Lower lobe of right lung (tissue), 2 donors: ENCODE measurements at places on chromosomes 12 and 14.
A peak's percentile ranks its signal among the peaks of the same experiment; 100 is the strongest.

DNA sequence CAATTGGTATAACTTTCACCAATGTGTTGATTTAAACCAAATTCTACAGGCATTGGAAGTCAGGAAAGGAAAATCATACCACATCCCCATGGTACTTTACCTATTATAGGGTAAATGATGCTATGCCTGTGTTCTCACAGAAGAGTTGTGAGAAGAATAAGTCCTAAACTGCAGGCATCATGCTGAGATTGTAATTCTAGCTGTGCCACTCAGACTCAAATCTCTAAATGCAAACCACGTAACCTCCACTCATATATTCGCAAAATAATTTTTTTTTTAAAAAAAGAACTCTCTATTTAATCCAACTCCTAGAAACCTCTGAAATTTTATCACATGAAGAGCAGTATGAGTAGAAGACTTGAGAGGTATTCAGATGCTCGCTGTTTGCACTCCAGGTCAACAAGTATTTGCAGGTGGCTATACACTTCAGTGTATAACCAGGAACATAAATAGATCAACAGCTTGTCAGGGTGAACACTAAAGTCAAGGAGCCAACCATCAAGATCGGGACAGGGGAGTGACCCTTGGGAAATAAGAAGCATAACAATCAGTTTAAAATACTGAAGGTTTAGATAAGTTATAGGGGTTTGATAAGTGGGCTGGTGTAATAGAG, 110.1 kb downstream of the SLC25A21 start:
- DNase-seq = no peak

- DNase-seq = no peak
Observed at GRCh38 chr12:68445824-68446223, 113.7 kb upstream of the MDM1 start.

DNA sequence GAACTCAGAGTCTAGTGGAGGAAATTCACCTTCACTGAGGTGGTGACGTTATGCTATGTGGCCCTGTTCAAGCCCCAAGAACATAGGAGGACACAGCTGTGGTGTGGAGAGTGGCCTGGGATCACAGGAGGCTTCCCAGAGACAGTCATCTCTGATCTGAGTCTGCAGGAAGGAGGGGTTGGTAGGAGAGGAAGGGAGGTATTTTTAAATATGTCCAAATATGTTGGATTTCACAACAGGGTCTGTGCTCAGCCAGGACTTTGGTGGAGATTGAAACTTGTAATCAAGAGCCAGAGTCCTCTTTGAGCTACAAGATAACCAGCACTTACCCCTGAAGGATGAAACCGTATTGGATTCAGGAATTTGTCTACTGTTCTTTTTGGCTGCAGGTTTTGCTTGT, 26.4 kb upstream of the MED13L start:
- DNase-seq = no peak

GRCh38 chr14:34460841-34461240, 1.2 kb downstream of the SPTSSA start:
- no peak for DNase-seq

GRCh38 chr12:62995097-62995496, 60.1 kb upstream of the PPM1H start:
- no peak for DNase-seq

DNA sequence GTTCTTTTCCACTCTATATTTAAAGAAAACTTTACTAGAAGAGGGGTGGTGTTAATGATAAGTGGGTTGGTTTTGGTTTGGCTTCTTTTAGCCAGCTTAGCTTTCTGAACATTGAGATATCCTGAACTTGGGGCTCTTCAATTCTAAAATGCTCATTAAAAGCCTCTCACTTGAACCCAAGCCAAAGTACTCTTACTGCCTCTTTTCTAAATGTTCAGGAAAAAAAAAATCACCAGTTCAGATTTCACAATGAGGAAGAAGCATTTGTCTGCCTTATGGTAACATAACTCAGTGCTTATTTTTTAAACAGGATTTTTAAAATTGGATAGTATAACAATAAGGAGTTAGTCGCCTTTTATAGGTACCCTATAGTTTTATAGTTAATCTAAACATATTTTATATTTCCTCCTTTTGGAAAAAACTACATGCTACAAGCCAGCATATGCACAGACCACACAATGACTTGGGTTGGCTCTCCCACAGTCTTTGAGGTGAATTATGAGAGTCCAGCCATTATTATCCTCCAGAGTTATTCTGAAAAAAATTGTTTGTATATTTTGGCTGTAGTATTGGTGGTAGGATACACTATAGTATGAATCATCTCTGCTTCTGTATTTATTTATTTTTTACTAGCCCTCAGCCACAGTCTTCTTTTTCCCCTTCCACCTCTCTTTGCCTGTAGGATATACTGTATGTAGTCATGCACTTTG, 195.5 kb upstream of the TMPO start:
- DNase-seq = no peak

- no peak for DNase-seq
Observed at GRCh38 chr12:113057565-113058485, 1.3 kb downstream of the DTX1 start.

- DNase-seq = no peak
Observed at GRCh38 chr12:58309806-58310205, 368.4 kb downstream of the ATP23 start.

GRCh38 chr12:115572440-115572839, 705.1 kb downstream of the MED13L start:
- DNase-seq = no peak

GRCh38 chr12:60872219-60872618, 1276.4 kb downstream of the SLC16A7 start:
- peak; percentile 39 for DNase-seq

- DNase-seq = no peak
Observed at GRCh38 chr12:2320841-2321240, 268.1 kb downstream of the CACNA1C start.

- no peak for DNase-seq
Observed at GRCh38 chr14:80003138-80003537, 208.2 kb downstream of the DIO2 start.

GRCh38 chr14:47438650-47439140, 236.7 kb downstream of the MDGA2 start:
- DNase-seq = no peak

DNA sequence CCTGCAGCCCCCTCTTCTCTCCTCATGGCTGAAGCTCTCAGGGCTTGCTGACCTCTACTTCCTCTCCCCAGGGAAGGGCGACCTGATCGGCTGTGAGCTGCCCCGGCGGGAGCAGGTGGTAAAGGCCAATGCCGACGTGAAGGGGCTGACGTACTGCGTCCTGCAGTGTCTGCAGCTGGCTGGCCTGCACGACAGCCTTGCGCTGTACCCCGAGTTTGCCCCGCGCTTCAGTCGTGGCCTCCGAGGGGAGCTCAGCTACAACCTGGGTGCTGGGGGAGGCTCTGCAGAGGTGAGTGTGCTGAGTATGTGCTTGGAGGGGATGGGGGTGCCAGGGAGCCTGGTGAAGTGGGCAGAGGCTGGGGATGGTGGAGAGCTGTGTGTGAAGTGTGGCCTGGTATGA, 13.7 kb downstream of the MCRS1 start:
- no peak for DNase-seq

DNA sequence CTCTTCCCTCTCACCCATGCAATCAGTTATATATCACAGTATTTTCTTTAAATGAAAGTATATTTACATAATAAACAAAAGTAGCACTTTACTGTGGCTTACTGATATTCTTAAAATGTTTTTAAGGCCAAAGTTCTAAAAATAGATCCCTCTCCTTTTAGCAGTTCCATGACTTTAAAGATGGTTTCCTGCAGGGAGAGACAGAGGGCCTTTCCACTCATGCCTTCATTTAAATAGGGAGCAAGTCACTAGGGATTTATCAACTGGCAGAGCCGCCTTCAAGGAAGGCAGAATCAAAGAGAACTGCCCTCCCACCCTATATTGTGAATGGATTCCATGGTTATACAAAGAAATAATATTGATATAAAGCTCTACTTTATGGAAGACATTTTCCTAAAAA, 55.5 kb downstream of the DUSP16 start:
- no peak for DNase-seq

- no peak for DNase-seq
Observed at GRCh38 chr12:44088647-44089046, 252.8 kb downstream of the TMEM117 start.

- no peak for DNase-seq
Observed at GRCh38 chr12:26197832-26198231, 2.5 kb downstream of the SSPN start.

DNA sequence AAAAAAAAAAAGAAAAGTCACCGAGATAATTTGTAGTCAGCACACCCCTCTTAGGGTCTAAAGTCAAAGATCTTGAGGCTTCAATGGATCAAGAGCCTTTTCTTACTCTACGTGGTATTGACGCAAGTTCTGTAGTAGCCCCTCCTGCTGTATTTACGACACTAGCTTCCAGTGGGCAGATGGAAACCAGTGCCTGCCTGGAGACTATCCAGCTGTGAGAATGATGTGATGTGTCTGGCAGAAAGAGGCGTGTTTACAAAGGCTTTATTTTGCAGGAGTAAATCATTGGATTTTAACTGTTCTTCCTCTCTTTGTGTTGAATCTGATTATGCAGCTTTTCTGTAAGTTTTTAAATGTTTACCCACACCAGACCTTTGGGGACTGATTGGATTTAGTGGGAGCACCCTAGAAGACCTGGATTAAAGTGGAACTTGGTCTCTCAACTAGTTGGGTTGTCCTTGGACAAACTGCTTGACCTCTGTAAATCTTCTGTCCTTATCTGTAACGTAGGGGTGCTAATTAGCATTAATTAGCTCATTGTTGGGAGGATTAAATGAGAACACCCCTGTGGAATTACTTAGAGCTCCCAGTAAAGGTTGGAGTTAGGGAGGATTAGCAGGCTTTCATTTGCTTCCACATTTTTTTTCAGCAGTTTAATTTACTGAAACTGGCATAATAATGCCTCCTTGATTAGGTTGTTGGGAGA, 72.4 kb downstream of the RASSF3 start:
- no peak for DNase-seq

DNA sequence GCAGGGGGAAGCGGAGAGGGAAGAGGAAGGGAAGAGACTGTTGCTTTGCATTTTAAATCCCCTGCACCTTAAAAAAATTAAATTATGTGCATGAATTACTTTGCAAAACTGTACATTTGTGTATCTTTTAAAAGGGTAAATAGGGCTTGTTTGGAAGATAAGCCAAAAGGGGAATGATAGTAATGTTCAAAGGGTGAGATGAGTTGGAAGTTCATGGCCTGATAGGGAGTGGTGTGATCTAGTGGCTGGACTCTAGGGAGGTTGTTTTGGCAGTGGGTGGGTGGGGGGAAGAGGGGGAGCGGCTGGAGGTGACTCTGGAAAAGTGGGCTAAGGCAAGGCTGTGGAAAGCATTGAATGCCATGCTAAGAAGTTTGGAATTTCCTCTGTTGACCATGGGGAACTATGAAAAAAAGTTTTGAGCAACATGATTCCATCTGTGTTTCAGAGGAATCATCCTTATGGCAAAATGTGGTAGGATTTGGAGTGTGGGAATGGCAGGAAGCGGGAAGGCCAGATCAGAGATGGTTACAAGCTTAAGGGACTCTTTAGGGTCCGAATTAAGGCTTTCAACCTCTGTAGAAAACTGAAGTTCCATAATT, 25.5 kb upstream of the EMP1 start:
- no peak for DNase-seq

DNA sequence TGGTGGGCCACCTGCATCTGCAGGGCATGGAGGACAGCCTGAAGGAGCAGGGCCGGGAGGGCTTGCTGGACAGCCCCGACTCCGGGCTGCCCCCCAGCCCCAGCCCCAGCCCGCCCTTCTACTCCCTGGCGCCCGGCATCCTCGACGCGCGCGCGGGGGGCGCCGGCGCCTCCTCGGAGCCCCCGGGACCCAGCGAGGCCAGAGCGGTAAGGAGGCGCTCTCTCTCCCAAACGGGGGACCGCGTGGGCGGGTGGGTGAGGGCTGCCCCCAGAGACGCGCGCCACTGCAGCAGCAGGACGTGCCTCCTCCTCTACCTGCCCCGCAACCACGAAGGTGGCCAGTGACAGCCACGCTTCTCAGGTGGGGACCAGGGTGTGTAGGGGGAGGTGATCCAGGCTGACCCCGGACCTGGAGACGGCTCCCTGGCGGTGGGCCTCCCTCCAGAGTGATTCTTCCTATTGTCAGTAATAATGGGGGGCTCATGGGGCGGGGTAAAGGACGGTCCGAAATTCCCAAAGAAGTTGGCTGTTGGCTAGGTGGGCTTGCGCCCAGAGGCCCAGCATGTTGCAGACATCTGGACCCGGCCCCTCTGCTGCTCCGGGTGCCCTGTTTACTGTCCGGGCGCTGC, 652 bp downstream of the RFLNA start:
- peak; percentile 37 for DNase-seq
